ENCODE measurements at places on chromosomes 11 and 22.

DNA sequence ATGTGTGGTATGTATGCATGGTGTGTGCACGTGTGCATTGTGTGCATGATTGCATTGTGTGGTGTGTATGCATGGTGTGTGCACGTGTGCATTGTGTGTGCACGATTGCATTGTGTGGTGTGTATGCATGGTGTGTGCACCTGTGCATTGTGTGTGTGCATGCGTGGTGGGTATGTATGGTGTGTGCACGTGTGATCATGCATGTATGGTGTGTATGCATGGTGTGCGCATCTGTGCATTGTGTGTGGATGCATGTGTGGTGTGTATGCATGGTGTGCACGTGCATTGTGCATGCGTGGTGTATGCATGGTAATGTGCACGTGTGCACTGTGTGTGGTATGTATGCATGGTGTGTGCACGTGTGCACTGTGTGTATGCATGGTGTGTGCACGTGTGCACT, 16.8 kb downstream of the ALG12 start:
- no peak for DNase-seq

DNA sequence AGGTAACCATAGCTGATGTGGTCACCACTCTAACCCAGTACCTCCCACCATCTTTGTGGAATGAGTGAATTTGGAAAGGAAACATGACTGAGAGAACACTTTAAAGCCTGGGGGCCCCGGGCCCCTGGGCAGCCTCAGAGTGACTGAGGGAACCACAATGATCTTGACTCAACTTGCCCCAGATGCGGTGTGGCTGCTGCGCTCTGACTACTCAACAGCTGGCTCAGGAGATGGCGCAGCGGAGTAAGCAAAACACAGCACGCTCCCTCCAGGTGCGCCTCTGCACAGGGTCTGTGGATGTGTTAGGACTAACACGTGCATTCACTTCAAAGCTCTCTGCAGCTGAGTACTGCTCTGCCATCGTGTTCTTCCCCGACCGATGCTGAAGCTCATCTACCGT, 5.9 kb downstream of the RNF215 start:
- DNase-seq = no peak

- DNase-seq = no peak
These were observed 465.3 kb downstream of the BRD1 start for GRCh38 chr22:49362211-49362839.

- DNase-seq = no peak
These were observed 68.5 kb upstream of the SLC35C1 start for GRCh38 chr11:45736424-45736823.

- peak; percentile 14 for DNase-seq
These were observed 37.8 kb downstream of the PGR start for GRCh38 chr11:101091781-101092180.

- no peak for DNase-seq
These were observed 18.3 kb downstream of the CYTH4 start for GRCh38 chr22:37300551-37301017.

GRCh38 chr11:12329169-12329568, 48.2 kb upstream of the PARVA start:
- no peak for DNase-seq

- DNase-seq = no peak
These were observed 21.7 kb downstream of the WNT11 start for GRCh38 chr11:76184551-76184993.

GRCh38 chr11:32304521-32304920, 130.8 kb downstream of the WT1 start:
- DNase-seq = no peak

GRCh38 chr11:105100206-105100605, 39.4 kb downstream of the CARD18 start:
- no peak for DNase-seq

- no peak for DNase-seq
These were observed 15.5 kb downstream of the GNAZ start for GRCh38 chr22:23085785-23086184.

DNA sequence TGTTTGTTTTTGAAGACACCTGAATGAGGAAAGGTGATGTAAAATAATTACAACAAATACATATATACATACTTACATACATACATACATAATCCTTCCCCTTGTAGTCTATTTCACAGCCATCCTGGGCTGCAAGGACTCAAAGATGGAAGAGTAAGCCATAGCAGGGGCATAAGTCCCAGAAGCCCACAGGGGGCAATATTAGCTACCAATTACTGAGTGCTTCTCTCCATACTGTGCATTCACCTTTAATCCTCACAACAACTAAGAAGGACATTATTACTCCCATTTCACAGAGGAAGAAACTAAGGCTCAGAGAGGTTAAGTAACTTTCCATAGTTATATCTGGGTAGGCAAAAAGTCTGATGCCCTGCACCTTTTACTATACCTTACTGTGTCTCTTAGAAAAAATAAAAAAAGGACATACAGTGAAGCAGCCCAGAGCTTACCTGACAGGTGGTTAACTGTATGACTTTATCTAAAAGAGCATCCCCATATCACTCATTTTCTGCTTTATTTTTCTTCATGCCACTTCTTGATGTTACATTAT, 2.7 kb downstream of the SERGEF start:
- DNase-seq = no peak

GRCh38 chr22:20010307-20011122, 6.1 kb downstream of the ARVCF start:
- no peak for DNase-seq

Measured in HS-5 (cell line).